AG20443 (cell line): ENCODE measurements at places on chromosomes 7 and 10.

DNA sequence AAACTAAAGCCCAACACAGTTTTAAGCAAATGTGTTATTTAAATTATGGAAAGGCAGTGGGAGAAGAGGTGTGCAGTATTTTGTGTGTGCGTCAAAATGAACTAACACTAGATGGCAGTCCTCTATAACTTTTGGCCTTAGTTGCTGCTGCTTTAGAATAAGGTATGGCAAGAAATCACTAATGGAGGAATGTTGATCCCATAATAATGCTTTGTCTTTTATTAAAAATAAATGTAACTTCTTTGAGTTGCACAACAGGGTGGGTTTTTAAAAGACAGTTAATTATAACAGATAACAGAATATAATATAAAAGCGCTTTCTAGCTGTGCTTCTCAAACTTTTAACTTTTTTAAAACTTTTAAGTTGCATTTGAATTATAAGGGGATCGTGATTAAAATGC lies 56.4 kb downstream of the BBS9 start:
- DNase-seq, result peak; percentile 49

DNA sequence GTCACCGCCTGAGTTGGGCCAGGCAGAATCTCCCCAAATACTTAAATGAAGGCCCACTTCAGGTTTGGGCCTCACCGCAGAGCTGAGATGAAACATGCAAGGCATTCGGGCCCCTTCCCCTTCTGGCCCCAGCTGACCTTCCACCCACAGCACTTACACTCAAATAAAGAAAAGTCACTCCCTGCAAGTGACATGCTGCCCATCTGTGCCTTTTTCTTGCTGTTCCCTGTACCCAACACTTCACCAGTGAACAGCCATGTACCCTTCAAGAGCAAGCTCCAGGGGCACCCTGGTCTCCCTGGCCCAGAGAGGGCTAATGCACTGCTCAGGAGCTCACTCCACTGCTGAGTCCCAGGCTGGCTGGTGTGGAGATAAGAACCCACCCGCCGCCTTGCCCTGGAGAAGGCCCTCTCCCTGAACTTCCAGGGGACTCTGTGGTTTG lies 40.7 kb downstream of the ZCCHC24 start:
- DNase-seq, result no peak

DNA sequence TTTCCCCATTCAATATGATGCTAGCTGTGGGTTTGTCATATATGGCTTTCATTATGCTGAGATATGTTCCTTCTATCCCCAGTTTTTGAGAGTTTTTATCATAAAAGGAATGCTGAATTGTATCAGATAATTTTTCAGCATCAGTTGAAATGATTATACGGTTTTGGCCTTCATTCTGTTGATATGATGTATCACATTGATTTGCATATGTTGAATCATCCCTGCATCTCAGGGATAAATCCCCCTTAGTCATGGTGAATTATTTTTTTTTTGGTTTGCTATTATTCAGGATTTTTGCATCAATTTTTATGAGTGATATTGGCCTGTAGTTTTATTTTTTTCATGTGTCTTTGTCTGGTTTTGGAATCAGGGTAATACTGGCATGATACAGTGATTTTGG lies 1152.3 kb upstream of the C7orf33 start:
- no peak for DNase-seq

GRCh38 chr10:11425296-11425610 lies 186.2 kb downstream of the USP6NL start:
- no peak for DNase-seq

- no peak for DNase-seq
Observed at GRCh38 chr10:1048349-1048731, 579 bp downstream of the IDI1 start.

- no peak for DNase-seq
Observed at GRCh38 chr10:61815496-61815895, 86.0 kb upstream of the ARID5B start.

- DNase-seq, result peak; percentile 24
Observed at GRCh38 chr7:132837529-132837928, 244.4 kb downstream of the CHCHD3 start.

GRCh38 chr7:136728945-136729344 lies 139.5 kb upstream of the CHRM2 start:
- no peak for DNase-seq

GRCh38 chr7:156560075-156560474 lies 80.5 kb upstream of the RNF32 start:
- DNase-seq, result no peak

DNA sequence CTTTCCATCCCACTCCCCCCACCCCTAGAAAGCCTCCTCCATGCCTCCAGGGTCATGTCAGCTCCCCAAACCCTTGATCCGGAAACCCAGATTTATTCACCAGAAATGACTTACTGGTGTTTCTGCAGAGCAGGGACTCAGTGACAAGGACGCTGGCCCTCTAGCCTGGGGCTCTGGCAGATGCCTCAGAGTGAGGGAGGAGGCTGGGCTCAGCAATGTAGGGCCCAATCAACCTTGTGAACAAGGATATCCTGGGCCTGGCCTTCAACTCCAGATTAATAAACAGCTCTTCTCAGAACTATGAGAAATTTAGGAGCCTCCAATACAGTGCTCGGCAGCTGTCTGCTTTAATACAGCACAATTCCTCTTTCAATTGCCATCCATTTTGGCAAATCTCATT lies at the start of gene MBL2:
MBL2 (minus strand) TSS at position 162 of the 400 bp plus-strand sequence. CDS start 1,149 bp downstream, outside the sequence.
- DNase-seq, result no peak

GRCh38 chr10:121325490-121326231 lies 272.6 kb downstream of the FGFR2 start:
- DNase-seq, result no peak

GRCh38 chr7:29091715-29092114 lies 54.6 kb downstream of the CPVL start:
- DNase-seq, result peak; percentile 21

DNA sequence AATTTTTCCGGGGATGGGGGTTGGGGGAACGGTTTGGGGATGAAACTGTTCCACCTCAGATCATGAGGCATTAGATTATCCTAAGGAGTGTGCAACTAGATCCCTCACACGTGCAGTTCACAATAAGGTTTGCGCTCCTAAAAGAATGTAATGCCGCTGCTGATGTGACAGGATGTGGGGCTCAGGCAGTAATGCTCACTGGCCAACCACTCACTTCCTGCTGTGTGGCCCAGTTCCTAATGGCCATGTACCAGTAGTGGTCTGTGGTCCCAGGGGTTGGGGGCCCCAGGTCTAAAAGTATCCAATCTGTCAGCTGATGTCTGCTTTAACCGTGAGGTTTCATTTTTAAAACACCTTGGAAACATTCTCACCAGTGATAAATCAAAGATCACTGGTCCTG lies 2.2 kb downstream of the STN1 start:
- no peak for DNase-seq
